CD14-positive monocyte (primary cell): ENCODE measurements at places on chromosomes 11 and 22. TPM values are rescaled to one million over a fixed set of nuclear protein-coding genes. Genes with fewer than 3 reads are reported as not detected.
A peak's percentile ranks its signal among the peaks of the same experiment; 100 is the strongest.

DNA sequence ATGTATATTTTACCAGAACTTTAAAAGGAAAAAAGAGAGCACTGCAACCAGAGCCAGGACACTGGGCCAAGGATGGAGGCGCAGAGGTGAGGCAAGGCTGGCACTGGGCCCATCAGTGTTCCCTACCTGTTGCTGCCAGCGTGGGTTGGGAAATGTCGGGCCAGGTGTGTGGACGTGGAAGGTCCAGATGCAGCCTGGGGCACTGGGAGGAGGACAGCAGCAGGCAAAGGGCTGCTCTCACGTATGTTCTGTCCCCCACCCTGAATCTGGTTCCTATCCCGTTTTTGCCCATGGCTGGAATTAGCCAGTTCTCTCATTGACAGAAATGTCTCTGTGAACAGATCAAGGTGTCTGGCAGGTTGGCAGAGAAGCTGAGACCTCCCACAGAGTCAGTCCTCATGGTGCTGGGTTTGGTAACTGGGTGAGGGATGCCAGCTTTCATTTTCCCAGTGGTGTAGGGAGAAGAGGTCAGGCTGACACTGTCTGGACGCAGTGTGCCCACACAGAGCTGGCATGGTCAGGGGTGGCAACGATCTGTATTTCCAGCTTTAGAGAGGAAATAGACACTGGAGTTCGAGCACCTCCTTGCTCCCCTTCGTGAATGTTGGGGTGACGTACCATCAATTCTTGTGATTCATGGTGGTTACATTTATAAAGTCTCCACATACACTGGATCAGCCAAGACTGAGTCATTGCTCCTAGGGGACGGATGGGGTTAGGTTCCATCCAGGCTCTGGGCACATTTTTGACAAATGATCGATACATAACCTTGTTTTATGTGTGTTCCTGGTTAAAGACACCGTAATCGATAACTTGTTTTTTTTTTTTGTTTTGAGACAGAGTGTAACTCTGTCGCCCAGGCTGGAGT lies 4.3 kb upstream of the PNPLA3 start:
- no peak for DNase-seq

GRCh38 chr22:20741634-20742581 lies 32.0 kb upstream of the SERPIND1 start:
- no peak for DNase-seq

DNA sequence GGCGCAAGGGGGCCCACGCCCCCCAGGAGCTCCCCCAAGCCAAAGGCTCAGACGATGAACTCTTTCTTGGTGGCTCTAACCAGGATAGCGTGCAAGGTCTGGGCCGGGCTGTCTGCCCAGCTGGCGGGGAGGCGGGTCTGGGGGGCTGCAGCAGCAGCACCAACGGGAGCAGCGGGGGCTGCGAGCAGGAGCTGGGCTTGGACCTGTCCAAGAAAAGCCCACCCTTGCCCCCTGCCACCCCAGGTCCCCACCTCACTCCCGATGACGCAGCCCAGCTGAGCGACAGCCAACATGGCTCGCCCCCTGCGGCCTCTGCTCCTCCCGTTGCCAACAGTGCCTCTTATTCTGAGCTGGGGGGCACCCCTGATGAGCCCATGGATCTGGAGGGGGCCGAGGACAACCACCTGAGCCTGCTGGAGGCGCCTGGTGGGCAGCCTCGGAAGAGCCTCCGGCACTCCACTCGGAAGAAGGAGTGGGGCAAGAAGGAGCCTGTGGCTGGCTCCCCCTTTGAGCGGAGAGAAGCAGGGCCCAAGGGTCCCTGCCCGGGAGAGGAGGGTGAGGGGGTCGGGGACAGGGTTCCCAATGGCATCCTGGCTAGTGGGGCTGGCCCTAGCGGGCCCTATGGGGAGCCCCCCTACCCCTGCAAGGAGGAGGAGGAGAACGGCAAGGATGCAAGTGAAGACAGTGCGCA lies 21.6 kb upstream of the TMEM191C start:
- DNase-seq = no peak

ALDH3B1 gene
- 86.7 TPM for polyA plus RNA-seq

DNA sequence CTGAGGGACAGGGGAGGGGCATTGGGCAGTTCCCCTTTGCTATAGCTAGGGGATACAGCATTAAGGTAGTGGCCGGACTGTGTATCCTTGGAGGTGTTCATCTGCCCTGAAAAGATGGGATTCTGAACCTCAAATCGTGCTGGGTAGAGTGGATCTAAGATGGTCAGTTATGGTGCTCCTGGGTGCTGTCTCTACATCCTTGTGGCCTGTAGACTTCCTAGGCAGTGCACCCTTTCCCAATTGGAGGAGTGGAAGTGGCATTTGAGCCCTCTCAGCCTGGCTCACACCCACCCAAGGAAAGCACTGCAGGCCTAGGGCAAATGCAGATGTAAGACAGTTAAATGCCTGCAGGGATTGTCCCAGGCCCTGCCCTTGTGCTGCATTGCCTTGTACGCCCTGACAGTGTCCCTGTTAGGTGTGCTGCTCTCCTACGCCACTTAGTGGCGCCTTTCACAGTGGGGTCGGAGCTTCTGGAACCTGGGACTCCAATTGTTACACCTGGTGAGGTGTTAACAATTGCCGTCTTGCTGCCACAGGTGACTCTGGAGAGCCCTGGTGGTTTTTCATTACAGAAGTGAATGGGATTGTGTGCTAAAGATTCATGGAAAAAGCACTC lies 35.0 kb downstream of the PPFIBP2 start:
- no peak for DNase-seq

DNA sequence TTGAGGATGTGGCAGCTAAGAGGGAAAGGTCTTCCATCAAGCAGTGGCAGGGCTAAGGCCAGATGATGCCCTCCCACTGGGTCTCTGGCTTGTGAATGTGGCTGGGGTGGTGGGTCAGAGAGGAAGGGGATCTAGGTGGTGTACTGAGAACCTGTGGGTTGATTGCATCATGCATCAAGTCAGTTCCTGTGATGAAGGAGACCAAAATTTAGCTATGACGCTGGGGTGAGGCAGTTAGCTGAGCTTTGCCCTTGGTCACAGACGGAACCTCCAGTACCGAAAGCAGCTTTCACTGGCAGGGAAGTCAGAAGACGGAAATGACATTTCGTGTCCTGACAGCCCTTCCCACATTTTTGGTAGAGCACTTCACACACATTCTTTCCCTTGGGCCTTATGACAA lies 20.7 kb downstream of the ATG16L2 start:
- DNase-seq = peak; percentile 84

DNA sequence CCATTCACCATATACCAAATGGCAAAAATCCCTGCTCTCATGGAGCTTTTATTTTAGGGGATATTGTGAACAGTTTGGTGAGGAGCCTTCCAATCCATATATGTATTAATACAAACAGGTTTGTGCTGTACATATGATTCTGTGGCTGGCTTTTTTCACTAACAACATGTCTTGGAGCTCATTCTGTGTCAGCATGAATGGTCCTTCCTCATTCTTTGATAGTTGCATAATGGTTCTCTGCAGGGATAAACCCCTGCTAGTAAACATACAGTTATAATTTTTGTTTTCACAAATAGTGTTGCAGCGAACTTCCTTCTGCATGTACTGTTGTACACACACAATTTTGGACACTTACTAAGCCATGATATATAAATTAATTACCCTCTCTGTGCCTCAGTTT lies 8.3 kb downstream of the PRR5L start:
- no peak for DNase-seq

CLMP gene
- not detected in 2 replicates for polyA plus RNA-seq

- no peak for DNase-seq
Observed at GRCh38 chr11:134783234-134783633, 371.2 kb upstream of the B3GAT1 start.

DNA sequence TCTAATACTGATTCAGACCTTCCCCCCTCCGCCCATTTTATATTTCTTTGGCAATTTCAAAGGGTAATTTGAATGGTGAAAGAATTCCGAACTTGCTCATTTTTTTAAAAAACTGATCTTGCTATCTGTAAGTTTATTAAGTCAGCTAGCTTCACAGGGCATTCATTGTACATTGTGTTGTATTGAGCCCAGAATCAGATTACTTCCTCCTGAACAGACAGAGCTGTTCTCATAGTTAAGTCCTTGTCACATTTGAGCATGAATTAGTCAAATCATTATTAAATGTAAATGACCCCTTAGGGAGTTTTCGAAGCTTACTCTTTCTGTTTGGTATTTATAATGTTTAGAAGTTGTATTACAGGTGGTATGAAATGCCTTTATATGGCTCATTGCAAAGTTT lies 34.4 kb downstream of the CYP2R1 start:
- no peak for DNase-seq

DNA sequence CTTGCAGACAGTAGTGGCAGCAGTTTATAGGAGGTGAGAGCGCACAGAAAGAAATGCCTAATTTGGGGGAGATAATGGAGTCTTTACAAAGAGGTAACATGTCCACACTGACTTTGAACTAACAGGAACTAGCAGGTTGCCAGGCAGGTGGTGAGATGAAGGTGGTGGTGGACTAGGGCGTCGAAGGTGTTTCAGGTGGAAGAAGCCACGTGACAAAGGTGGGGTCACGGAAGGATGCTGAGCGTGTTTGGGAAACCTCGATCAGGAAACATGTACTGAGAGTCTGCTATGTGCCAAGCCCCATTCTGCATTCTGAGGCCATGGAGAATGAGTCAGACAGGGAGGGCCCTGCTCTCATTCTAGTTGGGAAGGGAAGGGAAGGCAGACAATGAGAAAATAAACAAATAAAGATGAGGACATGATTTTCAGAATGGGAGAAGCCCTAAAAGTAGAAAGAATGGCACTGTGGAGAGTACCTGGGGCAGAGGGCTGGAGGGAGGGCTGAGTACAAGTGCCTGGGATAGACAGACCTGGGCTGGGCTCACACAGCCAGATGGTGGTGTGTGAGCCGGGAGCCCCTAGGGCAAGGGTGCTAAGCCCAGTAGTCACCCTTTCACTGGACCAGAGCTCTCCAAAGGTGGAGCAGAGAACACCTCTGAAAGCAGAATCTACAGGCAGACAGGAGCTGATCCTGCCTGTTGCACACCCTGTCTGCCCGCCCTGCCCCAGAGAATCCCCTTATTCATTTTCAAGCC lies 16.2 kb upstream of the NNMT start:
- DNase-seq = no peak

DNA sequence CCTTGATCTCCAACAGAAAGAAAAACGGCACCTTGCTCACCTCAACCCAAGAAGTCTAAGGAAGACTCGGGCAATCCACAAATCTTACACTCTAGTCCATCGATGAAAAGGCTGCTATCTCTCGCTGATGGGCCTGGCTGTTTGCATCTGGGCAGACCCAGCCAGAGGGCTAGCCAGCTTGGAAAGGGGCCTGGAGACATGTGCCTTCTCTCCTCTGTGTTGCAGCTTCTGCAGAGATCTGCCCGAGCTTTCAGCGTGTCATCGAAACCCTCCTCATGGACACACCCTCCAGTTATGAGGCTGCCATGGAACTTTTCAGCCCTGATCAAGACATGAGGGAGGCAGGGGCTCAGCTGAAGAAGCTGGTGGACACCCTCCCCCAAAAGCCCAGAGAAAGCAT lies 3.2 kb downstream of the SCGB1A1 start:
- no peak for DNase-seq

DNA sequence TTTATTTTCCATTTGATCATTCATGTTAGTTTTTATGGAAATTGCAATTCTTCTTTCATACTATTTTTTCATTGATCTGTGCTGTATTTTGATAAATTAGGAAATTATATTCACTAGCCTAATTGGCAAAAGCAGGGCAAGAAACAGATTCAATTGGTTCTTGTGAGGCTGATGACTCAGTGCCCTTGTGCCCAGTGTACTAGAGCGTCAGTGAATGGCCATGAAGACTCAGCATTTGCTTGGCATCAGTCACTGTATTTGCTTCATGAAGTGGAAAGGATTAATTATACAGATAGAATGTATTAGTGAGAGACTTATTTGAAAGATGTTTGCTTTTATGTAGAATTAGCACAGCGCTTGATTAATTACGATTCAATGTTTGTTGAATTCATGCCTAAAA lies 31.8 kb downstream of the MRGPRX1 start:
- no peak for DNase-seq

- DNase-seq = no peak
Observed at GRCh38 chr11:121473064-121473777, 20.5 kb upstream of the SORL1-AS1 start.

DNA sequence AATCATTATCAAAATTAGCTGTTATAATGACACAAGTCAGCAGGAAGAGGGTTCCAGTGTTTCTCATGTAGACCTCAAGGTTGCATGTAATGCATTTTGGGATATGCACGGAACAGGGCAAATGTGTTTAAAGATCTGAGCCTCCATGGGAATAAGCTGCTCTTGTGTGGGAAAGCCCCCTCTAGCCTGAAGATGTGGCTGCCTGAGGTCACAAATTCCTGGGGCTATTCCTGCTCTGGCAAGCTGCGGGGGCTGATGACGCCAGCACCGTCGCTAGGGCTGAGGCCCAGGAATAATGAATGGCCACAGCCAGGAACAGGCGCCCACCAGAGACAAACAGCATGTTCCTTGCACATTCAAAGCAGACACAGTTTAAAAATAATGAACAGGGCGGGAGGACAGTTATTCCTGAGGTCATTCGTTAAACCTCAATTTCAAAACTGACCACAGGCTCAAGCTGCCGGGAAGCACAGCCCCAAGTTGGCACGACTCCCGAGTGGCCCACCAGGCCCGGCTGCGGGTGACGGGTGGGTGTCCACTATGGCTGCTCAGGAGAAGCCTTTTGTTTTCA lies 11.7 kb downstream of the OSBPL5 start:
- DNase-seq = no peak

F2 gene
- polyA plus RNA-seq = not detected

DNA sequence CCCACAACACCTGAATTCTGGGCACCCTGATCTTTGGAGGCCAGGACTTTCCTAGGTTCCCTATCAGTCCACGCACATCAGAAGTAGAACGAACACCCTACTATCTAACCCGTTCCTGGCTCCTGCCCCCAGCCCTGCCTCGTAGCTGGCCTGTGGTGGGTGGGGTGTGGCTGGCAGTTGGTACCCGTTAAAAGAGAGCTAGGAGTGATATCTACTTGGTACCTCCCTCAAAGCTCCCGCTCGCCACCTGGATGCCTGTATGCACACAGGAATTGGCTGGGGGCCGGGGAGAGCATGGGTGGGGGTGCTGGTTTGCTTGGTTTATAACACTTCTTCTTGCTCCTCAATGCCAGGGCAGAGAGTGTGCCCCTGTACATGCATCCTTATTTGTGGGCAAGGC lies 14.0 kb upstream of the NECTIN1 start:
- no peak for DNase-seq

DNA sequence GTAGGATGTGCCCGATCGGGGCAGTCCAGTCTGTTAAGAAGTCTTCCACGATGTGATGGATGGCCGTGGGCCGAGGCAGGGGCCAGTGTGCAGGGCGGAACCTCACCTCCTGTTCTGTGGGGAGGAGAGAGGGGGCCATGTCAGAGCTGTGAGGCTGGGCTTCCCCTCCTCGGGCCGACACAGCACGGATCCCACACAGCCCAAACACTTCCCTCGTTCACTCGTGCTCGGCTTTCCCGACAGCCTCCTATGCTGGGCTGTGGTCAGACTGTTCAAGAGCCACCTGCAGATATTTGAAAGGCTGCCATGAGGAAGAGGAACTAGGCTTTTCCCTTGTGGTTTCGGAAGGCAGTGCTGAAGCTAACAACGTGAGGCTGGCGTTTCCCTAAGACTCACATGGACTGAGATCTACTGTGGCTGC lies 12.3 kb upstream of the TXN2 start:
- peak; percentile 78 for DNase-seq
